A549 treated with dexamethasone at 1 μM for 4 hours (cell line): ENCODE measurements at places on chromosomes 6 and 20. TPM values are rescaled to one million over a fixed set of nuclear protein-coding genes. Genes with fewer than 3 reads are reported as not detected.

The SLC52A3 gene
- 0.34 to 0.60 TPM (median 0.45 TPM) in 5 replicates for total RNA-seq

The DEFB132 gene
- not detected in 5 replicates for total RNA-seq

The CLIC5 gene
- 0.04 TPM in 1 of 5 replicates, not detected in the others for total RNA-seq

The MATN4 gene
- 0.03 to 0.14 TPM (median 0.07 TPM) in 5 replicates for total RNA-seq
